Suppressor macrophage (primary cell): ENCODE measurements at places on chromosomes 2 and 18.

- DNase-seq, result peak; percentile 21
These were observed 550.2 kb upstream of the SETBP1 start for GRCh38 chr18:44130376-44130942.

DNA sequence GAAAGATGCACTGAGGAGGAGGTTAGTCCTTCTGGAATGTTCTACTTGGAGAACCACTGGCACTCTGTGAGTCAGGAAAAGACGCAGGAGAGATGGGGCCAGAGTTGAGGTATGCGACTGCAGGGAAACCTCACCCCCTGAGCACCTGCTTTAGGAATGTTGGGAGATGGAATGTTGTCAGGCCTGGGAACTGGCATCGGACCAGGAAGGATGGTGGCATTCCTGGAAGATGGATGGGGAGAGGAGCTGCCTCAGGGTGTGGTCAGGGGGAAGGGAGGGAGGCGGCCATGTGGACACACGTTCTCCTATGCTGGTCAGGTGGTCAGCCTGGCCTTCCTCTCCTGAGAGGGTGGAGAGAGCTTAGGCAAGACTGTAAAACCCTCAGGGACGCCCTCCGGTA, 146.3 kb downstream of the CELF4 start:
- no peak for DNase-seq

DNA sequence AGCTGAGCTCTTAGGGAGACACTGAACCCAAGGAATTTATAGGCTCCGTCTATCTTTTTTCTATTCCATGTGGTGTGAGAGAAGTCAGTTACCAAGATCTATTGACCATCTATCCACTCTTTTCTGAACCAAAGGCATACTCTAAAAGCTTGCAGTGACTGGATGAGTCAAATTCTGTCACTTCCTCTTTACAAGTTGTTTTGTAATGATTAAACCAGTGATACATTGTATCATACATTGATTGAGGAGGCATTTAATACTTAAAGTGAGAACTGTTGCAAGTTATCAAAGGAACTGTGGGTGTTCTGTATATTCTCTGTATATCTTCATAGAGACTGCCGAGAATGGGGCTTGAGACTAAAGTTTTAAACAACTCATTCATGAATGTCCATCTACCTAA, 188.8 kb downstream of the CAMKMT start:
- DNase-seq, result no peak

- no peak for DNase-seq
These were observed 360.3 kb downstream of the CLIP4 start for GRCh38 chr2:29475499-29475898.

- no peak for DNase-seq
These were observed 136.0 kb upstream of the FAM98A start for GRCh38 chr2:33735096-33735495.

- peak; percentile 15 for DNase-seq
These were observed 15.2 kb downstream of the CDKL4 start for GRCh38 chr2:39228413-39229209.

DNA sequence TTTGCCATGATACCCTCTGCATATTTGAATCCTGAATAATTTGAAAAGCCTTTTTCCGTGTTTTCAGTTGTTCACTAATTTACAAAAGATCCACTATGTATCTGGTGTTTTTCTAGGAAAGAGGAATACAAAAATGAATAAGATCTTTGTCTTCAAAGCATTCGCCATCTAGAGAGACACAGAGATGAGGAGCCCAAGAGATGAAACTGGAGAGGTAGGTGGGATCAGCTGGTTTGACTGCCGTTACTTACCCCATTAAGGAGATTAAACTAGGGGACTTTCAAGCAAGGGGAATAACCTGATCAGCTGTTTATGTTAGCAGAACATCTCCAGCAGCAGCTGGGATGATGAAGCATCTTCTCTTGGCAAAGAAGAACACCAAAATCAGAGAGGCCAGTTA, 150.2 kb upstream of the SATB2 start:
- no peak for DNase-seq

- no peak for DNase-seq
These were observed 82.0 kb downstream of the THADA start for GRCh38 chr2:43513796-43514195.

DNA sequence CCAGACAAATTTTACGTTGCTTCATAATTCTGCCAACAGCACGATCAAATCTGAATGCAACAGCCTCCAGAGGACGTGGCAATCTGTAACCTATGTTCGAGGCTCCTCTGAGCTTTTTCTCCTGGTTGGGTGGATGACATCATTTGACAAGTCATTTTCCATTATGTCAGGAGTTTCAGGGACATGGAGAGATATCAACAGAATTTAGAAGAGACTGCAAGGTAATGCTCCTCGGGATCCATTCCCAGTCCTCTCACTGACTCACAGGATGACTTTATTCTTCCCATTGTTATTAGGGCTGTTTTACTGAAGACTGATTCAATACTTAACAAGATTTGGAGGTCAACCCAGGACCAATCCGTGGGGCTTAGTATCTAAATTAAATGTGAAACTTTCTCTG, 72.5 kb upstream of the RNF152 start:
- no peak for DNase-seq
